ENCODE measurements at places on chromosomes 16 and 17.

GRCh38 chr16:67841198-67841815 lies 813 bp upstream of the THAP11 start:
- no peak for DNase-seq

GRCh38 chr16:75653922-75654321 lies 6.3 kb downstream of the TERF2IP start:
- DNase-seq: no peak

DNA sequence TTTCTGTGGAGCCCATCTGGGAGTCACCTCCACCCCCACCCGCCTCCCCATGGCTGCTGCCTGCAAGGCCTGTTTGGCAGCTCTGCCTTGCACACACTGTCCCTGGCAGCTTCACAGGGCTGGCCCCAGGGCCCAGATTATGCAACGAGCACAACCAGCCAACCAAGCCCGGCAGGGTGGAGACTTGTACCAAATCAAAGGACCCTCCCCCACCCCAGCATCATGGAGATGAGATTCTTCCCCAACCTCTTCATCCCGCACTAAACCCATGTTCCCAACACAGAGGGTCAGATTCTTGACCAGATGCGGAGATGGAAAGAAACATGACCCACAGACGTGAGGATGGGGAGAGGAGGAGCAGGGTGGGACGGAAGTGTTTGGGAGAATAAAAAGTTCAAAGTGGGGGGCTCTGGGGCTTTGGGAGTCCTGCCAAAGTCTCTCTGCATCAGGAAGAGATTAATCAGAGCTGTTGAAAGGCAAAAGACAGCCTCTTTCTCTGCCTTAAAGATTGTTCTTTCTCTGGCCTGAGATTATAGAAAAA lies 3.8 kb downstream of the SMARCD2 start:
- no peak for DNase-seq

GRCh38 chr16:25721439-25721838 lies 29.7 kb downstream of the HS3ST4 start:
- no peak for DNase-seq

GRCh38 chr16:57938936-57939871 lies 31.7 kb downstream of the CNGB1 start:
- no peak for DNase-seq

GRCh38 chr16:67939507-67940445 lies 3.1 kb upstream of the PSMB10 start:
- DNase-seq: peak; percentile 67

- peak; percentile 85 for DNase-seq
Measured at GRCh38 chr17:50507871-50508572, at the start of gene MYCBPAP. TSS of gene MYCBPAP (plus strand) at chr17:50508439. CDS start at chr17:50508675, 236 bp downstream.

DNA sequence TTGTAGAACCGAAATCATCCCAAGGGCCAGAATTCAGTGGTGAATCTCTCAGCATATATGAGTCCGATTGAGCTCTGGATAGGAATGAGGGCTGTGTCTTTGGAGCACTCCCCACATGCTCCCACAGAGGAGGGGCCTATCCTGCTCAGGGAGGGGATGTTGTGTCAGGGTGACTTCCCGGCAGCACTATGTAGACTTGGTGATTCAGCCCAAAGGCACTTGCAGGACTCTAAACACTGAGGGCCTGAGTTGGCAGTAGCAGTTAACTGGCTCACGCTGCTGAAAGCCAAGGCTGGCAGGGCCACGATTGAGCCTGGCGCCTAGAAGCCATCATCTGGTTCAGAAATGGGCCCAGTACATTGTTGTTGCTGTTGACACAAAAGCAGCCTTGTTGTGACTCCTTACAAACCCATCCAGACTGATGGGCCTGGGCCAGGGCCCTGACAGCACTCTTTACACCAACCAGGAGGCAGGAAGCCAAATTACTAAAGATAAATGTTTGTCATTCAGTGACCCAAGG lies 31.9 kb downstream of the NMT1 start:
- DNase-seq: no peak

- DNase-seq: no peak
Measured at GRCh38 chr16:81647527-81647926, 131.6 kb upstream of the PLCG2 start.

GRCh38 chr16:67649494-67649931 lies 4.6 kb downstream of the CARMIL2 start:
- DNase-seq: no peak

DNA sequence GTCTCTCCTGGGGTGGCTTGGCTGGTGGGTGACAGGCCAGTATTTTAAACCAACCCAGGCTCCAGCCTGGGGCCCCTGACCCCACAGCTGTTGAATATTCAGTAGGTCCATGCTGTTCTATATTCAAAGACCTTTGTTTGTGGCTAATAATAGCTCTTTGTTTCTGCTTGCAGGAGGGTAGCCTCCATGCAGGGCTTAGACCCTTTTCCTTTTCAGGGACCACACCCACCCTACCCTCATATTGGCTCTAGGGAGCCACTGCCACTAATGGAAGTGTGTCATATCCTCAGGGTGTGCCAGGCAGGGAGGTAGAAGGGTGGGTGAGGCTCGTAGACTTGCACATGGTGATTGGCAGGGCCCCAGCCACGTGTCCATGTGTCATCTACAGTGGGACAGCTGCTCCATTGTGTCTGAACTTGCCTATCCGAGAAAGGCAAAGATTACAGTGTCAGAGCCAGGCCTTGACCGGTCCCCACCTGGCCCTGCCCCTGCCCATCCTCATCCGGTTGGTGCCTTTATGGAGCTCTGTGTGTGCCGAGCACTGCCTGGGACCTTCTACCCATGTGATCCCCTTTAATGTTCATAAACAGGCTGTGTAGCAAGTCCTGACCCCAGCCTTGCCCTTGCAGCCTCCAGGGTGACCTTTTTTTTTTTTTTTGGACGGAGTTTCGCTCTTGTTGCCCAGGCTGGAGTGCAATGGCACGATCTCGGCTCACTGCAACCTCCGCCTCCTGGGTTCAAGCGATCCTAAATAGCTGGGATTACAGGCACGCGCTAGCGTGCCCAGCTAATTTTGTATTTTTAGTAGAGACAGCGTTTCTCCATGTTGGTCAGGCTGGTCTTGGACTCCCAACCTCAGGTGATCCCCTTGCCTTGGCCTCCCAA lies 22.1 kb downstream of the TMC7 start:
- DNase-seq: no peak

DNA sequence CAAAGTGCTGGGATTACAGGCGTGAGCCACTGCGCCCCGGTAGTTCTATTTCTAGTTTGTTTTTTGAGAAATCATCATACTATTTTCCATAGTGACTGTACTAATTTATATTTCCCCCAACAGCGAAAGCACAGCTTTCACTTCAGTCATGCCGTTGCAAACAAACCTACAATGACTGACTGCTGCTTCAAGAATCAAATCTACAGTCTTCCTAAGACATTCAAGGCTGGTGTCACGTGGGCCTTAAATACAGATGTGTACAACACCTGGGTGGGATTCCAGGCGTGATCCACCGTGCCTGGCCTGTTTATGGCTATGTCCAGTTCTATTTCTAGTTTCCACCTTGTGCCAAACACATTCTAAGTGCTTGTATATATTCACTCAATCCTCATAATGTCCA lies 72.0 kb downstream of the ABCC6 start:
- DNase-seq: no peak

DNA sequence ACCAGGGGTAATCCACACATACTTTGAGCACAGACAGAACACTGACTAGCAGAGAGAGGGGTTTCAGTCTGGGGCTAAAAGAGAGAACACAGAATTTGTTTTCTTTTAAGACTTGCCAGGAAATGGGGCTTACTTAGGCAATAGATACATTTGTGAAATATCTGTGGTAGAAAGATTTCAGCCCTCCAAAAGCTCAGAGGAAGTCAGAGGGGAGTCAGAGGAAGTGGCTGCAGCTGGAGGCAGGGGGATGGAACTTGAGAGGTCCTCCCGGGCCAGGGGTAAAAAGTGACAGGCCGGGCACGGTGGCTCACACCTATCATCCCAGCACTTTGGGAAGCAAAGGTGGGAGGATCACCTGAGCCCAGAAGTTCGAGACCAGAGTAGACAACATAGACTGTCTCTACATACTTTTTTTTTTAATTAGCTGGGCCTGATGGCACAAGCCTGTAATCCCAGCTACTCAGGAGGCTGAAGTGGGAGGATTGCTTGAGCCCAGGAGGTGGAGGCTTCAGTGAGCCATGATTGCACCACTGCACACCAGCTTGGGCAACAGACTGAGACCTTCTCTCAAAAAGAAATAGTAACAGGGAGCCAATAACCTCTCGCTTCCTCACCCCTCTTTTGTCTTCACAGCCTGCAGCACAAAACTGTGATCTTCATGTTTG lies 49.9 kb downstream of the NLRC5 start:
- peak; percentile 60 for DNase-seq

- DNase-seq: no peak
Measured at GRCh38 chr17:50354776-50355175, 8.8 kb downstream of the XYLT2 start.

DNA sequence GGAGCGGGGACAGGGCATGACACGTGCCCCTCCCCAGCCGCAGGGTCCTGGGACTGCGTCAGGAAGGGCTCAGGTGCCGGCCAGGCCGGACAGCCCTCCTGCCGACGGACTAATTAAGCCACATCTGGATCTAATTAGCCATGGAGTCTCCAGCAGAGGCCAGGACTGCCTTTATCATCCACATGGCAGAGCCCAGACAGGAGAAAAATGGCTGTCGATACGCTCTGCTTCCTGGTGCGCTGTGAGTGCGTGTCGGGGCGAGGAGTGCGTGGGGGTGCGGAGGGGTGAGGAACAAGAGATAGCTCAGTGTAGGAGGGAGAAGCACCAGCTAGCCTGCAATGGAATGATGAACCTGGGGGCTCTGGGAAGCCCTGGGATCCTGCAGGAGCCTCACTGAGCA lies 218.8 kb downstream of the IRF8 start:
- DNase-seq: no peak

DNA sequence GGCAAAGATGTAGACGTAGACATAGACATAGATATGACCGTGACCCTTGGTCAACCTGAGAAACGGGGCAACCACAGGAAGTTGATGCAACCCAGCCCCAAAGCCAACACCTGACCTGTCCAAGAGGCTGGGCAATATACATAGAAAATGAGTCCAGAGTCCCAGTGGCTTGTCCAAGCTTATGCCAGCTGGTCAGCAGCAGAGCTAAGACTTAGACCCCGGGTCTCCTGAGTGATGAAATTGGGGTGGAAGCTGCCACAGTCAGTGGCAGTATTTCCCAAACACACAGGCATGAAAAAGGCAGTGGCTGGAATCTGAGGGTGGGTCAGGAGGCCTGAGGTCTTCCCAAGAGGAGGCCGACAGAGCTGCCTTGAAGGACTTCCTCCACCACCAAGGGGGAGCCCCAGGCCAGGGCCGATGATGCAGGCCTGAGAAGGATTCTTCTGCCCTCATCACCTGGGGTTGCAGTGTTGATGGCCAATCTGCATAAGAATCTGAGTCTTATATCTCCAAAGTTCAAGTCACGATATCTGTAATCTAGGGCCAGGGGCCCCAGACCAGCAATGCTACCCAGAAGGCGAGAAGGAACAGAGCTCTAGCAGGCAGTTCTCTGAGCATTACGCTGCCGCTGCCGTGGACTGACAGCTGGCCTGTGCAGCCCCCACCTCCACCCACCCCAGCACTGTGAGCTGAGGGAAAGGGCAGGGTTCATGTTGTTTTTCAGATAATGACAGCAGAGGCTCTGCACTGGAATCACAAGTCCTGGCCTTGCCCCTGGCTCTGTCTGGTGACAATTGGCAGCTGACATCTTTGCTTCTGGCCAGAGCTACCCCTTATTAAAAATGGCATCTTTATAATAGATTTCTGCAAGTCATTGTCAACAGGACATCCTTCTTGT lies 72.7 kb downstream of the GNAO1 start:
- DNase-seq: no peak

GRCh38 chr17:47276868-47277267 lies 23.2 kb downstream of the ITGB3 start:
- DNase-seq: no peak

GRCh38 chr17:48262982-48263730 lies 155.6 kb downstream of the SNX11 start:
- no peak for DNase-seq

- DNase-seq: no peak
Measured at GRCh38 chr16:4633910-4634635, 9.4 kb downstream of the MGRN1 start.

GRCh38 chr17:37384560-37385149 lies 8.9 kb downstream of the C17orf78 start:
- no peak for DNase-seq

DNA sequence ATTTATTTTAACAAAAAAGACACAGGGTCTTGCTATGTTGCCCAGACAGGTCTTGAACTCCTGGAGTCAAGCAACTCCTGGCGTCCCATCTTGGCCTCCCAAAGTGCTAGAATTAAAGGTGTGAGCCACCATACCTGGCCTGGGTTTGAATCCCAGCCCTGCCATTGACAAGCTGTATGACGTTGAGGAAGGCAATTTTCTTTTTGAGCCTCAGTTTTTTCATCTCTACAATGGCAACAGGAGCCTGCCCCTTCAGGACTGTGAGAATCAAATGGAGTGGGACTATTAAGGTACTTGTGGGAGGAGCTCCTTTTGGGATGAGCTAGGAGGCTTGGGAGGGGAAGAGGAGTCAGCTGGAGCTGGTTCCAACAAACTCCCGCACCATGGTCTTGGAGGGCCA lies 6.2 kb downstream of the RARA start:
- no peak for DNase-seq

- no peak for DNase-seq
Measured at GRCh38 chr17:78555746-78556401, 21.3 kb downstream of the DNAH17 start.

GRCh38 chr16:2515180-2515851 lies 1.6 kb downstream of the ATP6V0C start:
- DNase-seq: no peak

DNA sequence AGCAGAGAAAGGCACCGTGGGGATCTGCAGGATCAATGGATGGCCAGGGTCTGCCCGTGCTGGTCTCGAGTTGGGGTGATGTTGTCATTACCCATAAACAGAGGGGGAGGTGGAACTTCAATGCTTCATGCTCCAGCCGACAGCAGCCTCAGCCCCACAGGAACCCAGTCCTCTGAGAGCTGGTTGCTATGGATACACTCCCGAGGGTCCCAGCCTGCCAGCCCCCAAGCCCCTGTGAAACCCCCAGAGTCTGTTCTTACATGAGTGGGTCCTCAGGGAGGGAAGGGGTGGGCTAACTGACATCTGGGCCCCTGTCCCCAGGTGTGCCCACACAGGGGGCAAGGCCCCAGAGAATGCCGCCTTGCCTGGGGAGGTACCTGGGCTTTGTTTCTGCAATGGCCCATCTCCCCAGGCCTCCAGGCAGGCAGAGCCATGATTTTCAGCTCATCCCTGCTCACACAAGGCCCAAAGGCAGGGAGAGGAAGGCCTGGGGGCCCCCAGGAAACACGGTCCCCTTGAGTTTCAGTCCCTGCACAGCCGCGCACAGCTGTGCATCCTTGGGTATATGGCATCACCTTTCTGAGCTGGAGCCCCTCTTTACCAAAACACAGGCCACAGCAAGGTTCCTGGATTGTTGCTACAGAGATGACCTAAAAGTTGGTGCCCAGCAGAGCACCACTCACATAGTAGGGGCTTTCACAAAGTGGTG lies 223.7 kb downstream of the ZNF423 start:
- no peak for DNase-seq

- peak; percentile 38 for DNase-seq
Measured at GRCh38 chr17:27579304-27579703, 51.7 kb upstream of the LGALS9 start.
